ENCODE measurements at places on chromosomes 4 and X.
A peak's percentile ranks its signal among the peaks of the same experiment; 100 is the strongest.

GRCh38 chrX:334331-334891, 15.8 kb upstream of the GTPBP6 start:
- DNase-seq: no peak

GRCh38 chrX:114101081-114101480, 482.8 kb upstream of the HTR2C start:
- no peak for DNase-seq

- DNase-seq: no peak
These were observed at the start of gene GPRASP1 for GRCh38 chrX:102651242-102652011. Gene GPRASP1, plus strand, starts transcription at chrX:102651483. Its CDS starts 2,431 bp downstream, at chrX:102653914.

DNA sequence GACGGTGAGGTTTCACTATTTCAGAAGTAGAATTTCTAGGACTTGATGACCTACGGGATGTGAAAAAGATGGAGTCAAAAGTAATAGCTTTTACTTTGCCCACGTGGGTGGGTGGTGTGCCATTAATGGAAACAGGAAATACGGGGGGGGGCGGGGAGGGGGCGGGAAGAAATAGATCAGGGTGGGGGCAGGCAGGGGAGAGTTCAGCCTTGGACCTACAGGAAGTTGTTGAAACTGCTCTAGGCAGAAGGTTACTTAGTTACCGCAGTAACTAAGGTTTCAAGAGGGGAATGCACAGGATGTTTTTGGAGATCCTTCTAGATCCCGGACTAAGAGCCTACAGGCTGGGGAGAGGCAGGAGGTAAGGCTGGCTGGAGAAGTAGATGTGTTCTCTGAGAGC, 3.6 kb upstream of the FHL1 start:
- DNase-seq: no peak

GRCh38 chr4:23768541-23768940, 121.3 kb downstream of the PPARGC1A start:
- no peak for DNase-seq

GRCh38 chrX:17860179-17860780, 818 bp downstream of the RAI2 start:
- DNase-seq: no peak

DNA sequence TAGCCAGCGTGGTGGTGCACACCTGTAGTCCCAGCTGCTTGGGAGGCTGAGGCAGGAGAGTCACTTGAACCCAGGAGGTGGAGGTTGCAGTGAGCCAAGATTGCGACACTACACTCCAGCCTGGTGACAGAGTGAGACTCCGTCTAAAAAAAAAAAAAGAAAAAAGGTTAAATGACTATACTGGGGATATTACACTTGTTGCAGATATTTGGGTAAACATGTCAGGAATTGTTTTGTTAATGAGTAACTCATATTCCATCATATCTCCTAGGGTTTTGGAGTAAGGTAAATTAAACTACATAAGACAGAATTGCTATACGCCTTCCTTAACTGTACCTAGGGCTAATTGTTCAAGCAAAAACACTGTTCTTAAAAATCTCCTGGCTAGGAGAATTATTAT, 291.4 kb upstream of the IGFBP7 start:
- no peak for DNase-seq

GRCh38 chr4:10384974-10385373, 72.3 kb downstream of the ZNF518B start:
- DNase-seq: no peak

DNA sequence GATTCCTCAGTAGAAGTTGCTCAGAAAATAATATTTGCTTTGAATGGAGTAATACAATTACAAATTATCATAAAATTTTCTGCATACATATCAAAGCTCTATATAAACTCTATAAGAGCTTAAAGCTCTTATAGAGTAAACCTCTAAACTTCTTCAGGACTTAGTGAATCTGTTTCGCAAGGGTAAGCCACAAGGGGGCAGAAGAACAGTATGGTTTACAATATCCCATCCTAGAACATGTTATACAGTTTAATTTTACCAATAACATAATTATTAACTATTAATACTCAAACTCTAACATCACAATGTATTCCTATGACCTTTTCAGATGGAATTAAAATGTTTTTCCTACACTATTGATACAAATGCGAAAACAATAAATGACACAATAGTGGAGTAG, 33.8 kb upstream of the SPANXN1 start:
- no peak for DNase-seq

GRCh38 chrX:63350465-63350877, 661 bp downstream of the SPIN4 start:
- no peak for DNase-seq

GRCh38 chr4:183876268-183876934, 28.7 kb upstream of the STOX2 start:
- peak; percentile 6 for DNase-seq

DNA sequence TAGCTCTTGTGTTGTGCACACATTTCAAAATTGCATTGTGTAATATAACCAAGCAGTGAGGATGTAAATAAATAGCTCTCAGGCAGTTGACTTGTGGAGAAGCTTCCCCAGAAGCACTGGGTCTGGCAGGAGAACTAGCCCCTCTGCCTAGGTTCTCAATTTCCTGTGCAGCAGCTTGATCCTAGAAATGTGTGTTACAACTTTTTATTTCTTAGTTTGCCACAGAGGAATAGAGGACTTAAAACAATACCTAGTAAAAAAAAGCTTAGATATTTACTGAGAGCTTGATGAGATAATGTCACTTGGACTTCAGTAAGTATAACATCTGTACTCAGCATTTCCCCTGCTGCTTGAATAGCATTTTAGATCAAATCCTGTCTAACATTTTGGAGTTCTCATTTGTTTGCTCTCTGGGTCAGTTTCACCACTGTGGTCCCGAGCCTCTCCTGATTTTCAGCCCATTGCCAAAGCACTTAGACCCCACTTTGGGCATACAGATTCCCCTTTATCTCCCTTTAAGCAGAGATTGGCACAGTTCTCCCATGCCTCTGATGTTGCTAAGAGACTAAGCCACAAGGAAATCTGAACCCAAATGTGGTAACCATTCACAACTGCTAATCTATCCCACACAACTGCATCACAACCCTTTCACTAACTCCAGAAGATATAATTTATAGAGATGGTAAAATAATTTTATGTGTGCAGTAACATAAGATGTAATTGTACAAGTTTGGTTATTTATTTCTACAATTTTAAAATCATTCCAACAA, 98.2 kb upstream of the NRK start:
- DNase-seq: no peak

GRCh38 chr4:125481334-125482045, 166.7 kb downstream of the FAT4 start:
- DNase-seq: no peak

GRCh38 chr4:68499021-68499420, 51.8 kb downstream of the TMPRSS11E start:
- no peak for DNase-seq

- no peak for DNase-seq
These were observed 20.9 kb upstream of the COL25A1 start for GRCh38 chr4:109323348-109323747.

- DNase-seq: no peak
These were observed 50.6 kb upstream of the TBC1D14 start for GRCh38 chr4:6858997-6859396.

GRCh38 chr4:41200486-41201017, 13.8 kb downstream of the APBB2 start:
- no peak for DNase-seq

GRCh38 chr4:139455126-139455538, 1.2 kb downstream of the RAB33B start:
- no peak for DNase-seq

DNA sequence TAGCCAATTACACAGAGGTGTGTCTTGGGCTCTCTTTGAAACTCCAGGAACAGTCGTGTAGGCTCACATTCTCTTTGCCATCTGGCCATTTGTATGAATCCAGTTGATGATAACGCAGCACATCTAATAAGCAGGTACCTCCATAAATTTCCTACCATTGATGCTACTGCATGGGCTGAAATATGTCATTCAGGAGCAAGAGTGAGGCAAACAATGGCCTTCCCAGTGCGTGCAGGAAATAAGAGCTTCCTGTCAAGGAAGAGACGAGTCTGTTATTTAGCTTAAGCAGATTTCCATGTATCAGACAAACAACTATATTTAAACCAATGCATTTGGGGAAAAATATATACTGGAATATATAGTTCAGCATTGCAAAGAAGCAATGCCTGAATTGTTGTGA, 102.1 kb upstream of the MXRA5 start:
- DNase-seq: no peak

DNA sequence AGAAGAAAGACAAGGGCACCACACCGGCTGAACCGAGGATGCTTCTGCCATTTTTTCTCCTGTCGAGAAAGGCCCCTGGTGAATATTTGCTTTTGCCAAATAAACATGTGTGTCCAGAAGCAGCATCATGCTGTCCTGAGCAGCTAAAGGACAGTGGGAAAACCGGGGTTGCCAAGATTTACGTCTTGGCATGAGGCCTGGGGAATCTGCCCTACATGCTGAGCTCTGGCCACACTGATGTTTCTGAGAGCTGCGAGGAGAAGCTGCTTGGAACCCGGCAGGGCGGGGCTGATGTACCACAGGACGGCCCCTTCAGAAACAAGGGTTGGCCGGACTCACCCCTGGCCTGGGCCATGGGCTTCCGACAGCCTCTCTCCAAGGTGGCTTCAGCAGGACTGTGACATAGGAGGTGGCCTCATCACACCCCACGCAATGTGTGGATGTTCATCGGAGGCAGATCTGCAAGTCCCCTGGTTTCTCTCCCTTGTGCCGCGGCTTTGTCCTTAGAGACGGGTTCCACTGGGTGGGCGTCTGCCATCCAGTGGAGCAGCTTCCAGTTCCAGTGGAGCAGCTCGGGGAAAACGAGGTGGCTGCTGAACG, 42.2 kb upstream of the SORCS2 start:
- DNase-seq: no peak

DNA sequence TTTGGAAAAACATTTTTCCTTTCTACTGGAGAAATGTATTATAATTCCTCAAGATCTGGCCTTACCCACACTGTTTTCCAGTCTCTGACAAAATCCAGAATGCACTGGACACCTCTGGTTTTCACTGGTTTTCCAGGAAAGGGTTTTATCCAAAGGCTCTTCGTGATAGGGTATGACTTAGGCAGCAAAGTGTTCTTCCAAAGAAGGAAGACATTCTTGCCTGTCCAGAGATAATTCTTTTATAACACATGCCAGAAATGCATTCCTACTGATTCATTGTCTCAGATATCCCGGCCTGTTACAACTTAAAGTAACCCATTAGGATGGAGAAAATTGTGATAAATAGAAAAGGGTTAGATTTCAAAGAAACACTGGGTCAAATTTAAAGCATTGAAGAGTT, 2343.1 kb downstream of the PCDH7 start:
- no peak for DNase-seq

DNA sequence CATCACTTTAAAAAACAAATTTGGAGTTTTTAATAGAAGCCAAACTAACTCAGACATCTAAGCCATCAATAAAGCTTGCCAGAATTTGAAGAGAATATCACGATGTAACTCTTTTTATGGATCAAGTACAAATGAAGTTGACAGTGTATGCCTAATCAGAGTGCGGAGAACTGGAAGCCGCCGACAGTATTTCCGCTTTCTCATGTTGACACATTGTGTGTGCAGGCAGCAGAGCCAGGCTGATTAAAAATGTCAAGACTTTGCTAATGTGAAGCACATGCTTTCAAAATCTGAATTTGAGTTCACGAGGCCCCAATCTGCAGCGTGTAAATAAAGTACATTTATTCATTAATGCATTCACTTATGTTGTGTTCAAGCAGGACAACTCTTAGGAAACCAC, 161.2 kb downstream of the TENM3 start:
- no peak for DNase-seq

DNA sequence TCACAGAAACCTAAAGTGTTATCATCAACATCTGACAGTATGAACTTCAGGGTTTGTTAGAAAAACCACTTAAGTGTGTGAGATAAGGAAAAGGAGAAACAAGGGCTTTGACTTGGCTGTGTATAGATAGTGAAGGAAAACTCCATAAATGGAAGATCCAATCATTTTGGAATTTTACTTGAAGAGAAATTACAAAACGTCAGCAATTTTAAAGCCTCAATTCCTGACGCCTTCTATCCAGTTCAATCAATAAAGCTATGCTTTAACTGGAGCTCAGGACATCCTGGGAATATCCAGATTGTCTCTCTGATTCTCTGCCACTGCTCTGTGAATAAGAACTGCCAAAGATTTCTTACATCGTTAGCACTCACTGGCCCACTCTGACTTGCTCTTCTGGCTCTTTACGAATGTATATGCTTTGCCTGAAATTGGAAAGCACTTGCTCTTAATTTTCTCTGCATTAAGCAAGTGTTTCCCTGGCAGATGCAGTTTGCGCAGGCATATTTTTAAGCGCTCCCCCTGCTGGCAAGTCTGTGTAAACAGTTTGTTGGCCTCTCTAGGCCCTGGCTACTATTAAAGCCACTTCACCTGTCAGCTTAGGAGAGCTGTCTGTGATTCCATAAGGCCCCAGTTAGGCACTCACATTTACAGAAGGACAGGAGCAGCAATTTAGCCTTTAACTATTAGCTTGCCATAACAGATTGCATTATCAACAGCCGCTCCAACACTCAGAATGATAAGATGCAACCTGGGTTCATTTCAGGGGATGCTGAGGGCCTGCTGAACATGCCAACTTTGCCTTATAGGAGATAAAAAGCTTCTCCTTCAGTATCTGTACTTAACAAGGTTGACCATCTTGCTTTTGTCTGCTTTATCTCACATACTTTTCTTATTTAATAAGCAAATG, 251.4 kb upstream of the DDX53 start:
- DNase-seq: peak; percentile 36

DNA sequence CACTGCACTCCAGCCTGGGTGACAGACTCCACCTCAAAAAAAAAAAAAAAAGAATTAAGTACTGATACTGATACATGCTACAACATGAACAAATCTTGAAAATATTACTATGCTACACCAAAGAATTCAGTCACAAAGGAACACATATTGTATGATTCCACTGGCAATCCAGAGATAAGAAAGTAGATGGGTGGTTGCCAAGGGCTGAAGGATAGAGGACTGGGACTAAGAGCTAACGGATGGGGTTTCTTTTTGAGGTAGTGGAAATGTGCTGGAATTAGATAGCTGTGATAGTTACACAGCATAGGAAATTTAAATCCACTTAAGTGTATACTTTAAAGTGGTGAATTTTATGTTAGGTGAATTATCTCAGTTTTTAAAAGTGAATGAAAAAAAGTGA, 12.5 kb downstream of the ATP11C start:
- DNase-seq: no peak

DNA sequence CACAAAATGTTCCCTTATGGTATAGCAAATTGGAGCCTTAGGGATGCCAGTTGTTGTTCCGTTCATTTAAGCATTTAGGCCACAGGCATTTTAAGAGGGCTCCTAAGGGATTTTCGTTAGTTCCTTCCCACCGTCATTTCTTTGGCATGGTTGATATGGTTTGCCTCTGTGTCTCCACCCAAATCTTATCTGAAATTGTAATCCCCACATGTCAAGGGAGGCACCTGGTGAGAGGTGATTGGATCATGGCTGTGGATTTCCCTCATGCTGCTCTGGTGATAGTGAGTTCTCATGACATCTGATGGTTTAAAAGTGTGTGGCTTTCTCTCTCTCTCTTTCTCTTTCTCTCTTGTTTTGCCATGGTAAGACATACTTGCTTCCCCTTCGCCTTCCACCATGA, 104.1 kb downstream of the ASB9 start:
- no peak for DNase-seq

GRCh38 chrX:45762699-45763647, 562.3 kb upstream of the DIPK2B start:
- DNase-seq: no peak

Measured in HCEC 1CT (cell line).